SHP77 (cell line): ENCODE measurements at places on chromosomes 4 and X.
A peak's percentile ranks its signal among the peaks of the same experiment; 100 is the strongest.

DNA sequence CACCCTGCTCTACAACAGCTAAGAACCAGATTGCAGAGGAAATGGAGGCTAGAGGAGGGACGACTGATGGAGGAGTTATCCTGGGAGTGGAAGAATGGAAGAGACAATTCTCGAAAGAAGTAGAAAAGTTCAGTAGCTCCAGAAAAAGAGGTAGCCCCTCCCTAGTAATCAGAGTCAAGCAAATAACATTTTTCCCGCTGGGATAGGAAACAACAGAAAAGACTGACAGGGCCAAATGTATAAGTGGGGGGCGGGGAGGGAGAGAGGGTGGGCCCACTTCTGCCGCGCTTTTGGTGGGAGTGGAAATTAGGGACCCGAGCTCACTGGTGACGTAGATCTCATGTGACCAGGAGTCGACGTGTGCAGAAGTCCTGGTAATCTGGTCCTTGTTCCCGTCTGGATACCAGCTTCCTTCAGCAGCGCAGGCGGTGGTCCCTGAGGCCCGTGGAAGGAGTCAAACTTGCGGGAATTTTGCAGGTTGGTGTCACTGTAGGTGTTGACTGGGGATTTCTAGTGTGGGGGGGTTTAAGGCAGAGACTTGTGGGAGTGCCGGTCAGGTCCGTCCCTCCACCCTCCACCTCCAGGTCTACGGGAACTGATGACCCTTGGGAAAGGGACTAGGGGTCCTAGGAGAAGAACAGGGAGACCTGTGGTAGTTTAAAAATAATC is at the start of gene TCEAL9:
TCEAL9 (plus strand) TSS at position 377 of the 669 bp plus-strand sequence. CDS start 1,179 bp downstream, outside the sequence.
- DNase-seq = peak; percentile 32

DNA sequence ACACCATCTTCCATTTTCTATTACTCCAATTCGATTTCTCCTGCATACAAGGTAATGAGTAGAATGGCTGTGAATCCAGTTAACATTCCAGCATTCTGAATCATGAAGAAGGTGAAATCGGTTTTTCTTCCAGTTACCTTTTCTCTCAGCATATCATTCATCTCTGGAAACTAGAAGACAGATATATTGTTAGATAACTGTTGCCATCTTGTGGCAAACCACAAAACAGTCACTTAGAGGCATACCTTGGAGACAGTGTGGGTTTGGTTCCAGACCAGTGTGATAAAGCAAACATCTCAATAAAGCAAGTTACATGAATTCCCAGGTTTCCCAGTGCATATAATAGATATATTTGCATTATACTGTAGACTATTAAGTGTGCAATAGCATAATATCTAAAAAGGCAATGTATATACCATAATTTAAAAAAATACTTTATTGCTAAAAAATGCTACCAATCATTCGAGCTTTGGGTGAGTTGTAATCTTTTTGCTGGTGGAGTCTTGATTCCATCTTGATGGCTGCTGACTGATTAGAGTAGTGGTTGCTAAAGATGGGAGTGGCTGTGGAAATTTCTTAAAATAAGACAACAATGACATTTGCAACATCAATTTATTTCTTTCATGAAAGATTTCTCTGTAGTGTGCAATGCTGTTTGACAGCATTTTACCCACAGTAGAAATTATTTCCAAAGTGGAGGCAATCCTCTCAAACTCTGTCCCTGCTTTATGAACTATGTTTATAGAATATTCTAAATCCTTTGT is 82.1 kb downstream of the SLC39A8 start:
- peak; percentile 5 for DNase-seq

- DNase-seq = no peak
Measured at GRCh38 chr4:64156253-64156652, 253.0 kb downstream of the TECRL start.

GRCh38 chrX:17024886-17025285 is 78.4 kb downstream of the REPS2 start:
- no peak for DNase-seq

- DNase-seq = no peak
Measured at GRCh38 chr4:3518941-3519340, 13.3 kb downstream of the LRPAP1 start.

- DNase-seq = no peak
Measured at GRCh38 chr4:15961781-15962510, 1.0 kb downstream of the FGFBP2 start.

GRCh38 chr4:99624141-99624719 is 33.4 kb downstream of the C4orf54 start:
- DNase-seq = no peak

GRCh38 chr4:142126890-142127497 is 490.6 kb downstream of the IL15 start:
- DNase-seq = peak; percentile 1

GRCh38 chr4:40418430-40419230 is 83.5 kb downstream of the CHRNA9 start:
- DNase-seq = no peak

DNA sequence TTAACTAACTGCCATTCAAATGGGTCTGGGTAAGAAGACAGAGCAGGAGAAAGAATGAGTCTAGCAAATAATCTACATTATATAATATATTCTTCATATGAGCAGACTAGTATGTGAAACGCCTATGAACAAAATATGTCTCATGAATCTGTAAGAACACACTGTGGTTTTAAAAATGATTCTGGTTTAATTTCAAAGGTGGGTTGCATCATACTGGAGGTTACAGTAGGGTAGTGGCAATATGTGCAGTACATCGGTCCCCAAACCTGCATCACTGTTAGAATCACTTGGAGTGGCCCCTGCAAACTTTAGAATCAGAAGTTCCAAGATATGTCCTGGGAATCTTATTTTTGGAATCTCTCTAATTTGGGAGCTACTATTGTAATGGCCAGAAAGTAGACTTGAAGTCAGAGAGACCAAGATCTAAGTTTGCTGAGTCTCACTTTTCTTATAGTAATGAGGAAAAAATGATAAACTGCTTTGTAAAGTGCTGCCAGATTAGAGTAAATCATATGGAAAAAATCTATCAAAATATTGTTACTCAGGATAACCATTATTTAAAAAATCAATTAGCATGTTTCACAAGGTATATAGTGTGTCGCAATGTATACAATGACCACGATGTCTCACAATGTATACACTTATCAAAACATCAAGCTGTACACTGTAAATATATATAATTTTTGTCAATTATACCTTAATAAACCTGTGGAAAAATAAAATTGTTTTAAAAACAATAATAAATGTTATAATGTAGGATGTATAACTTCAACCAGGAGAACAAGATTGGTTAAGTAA is 37.9 kb upstream of the ARSJ start:
- DNase-seq = no peak

- DNase-seq = no peak
Measured at GRCh38 chr4:114277690-114278089, 298.2 kb upstream of the ARSJ start.

DNA sequence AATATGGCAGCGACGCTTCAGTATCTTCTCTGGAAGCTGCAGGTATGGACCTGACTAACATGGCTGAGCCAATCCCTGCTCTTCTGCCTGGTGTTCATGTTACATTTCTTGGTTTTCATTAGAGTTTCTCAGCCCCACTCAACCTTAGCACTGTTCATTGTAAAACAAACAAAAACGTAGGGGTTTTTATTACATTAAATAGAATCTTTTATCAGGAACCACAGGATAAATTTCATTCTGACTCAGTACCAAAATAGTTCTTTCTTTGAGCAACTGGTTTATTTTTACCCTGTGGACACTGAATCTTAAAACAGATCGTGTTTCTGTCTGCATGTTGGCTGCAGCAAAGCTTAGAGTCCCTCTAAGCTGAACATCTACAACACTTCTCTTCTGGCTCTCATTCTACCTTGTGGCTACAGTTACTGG is 27.1 kb downstream of the FHIP1A start:
- no peak for DNase-seq

GRCh38 chr4:149555799-149556198 is 259.8 kb downstream of the IQCM start:
- DNase-seq = no peak

DNA sequence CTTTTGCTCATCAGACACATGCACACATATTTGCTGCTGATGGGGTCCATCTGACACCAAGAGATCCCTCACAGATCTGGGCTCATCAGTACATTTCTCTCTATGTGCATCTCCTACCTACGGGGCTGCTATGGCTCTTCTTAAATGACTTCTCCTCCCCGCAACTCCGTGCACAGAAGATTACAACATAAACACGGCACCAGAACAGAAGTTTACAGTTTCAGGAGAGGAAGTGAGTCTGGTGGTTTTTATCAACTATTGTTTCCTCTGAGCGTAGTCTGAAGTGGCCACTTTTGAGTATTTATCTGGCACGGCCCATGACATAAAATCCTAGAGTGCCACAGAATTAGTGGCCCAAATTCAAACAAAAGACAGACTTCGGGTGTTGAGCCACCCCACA is 263.8 kb downstream of the PRDM5 start:
- no peak for DNase-seq

DNA sequence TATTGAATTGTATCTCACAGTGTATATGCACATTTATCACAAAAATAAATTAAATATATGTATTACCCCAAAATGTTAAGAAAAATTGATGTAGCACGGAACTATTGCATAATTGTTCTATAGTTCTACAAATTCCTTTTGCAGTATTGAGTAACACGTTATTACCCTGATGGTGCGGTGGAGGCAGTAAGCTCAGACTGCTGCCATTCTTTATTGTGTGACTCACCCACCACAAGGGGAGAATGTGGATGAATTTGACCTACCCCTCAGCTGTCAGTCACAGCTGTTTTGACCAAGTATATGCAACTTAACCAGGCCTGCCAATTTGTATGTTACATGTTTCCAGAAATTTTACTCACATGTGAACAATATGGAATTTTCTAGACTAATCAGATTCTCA is 506.6 kb downstream of the SH3BGRL start:
- DNase-seq = no peak

DNA sequence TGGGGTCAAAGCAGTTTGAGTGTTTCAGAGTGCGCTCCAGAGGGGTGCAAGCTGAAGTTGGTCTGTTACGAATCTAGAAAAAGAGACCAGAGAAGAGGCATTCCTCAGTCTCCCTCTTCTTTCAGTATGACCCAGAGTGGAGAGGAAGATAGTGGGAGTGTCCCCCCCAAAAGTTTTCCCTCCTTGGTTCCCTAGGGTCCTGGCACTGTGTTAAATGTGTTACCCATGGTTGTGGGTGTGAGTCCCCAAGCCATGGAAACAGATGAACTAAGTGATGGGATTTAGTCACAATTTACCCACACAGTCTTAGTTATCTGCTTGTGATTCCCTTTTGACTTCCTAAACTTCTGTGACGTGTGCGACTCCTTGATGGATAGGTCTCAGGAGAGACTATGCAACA is 27.0 kb upstream of the NAF1 start:
- no peak for DNase-seq

- DNase-seq = no peak
Measured at GRCh38 chr4:24991015-24991414, 39.7 kb downstream of the LGI2 start.
